ENCODE measurements at places on chromosomes 7 and 10.
A peak's percentile ranks its signal among the peaks of the same experiment; 100 is the strongest.

DNA sequence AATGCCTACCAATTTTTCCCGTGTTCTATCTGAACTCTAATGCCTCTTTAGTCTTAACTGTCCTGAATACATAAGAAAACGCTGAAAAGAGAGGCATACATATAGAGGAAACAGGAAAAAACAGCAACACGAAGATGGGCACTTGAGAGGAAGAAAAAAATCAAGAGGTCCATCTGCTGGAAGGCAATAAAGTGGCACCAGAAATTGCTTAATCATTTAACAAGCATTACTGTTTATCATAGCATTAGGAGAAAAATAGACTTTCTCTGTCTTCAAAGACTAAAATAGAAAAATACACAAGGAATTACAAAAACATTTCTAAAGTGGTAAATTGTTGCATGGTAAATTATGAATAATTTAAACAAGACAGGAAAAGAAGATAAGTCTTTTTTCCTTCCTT, 35.0 kb downstream of the NSUN6 start:
- no peak for DNase-seq
- H3K36me3 ChIP-seq, result peaks cover 22% of the 10 kb centered on the region
- H3K4me1 ChIP-seq, result no peaks in the 10 kb centered on the region
- no peak overlapping the region for H3K27ac ChIP-seq
- no peak overlapping the region for H3K4me3 ChIP-seq

DNA sequence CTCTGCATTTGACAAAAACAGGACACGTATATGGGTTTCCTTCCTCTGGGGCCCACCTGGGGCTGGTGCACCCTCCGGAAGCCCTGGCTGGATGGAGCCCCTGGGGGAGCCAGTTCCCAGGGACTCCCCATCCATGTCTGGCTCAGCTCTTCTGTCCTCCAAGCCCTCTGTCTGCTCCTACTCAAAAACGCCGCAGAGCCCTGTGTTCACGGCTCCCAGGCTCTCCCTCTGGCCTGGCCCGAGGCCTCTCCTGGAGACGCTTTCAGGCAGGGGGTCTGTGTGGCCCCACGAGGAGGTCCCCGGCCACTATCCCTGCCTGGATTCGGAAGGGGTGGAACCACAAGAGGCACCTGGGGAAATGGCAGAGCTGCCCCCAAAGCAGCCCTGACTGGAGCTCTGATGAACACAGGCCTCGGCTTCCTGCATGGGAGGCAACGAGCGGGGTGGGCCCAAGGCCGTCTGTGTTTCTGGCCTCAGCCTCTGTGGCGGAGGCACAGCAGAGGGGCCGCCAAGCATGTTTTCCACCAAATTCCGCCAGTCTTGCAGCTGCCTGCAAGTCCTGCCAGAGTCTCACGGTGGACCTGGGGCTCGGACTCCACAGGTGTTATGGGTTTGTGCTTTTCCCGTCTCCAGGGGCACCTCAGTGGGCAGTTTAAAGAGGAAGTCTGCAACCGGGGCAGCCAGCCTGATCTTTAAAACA, 22.6 kb upstream of the INPP5A start:
- H3K27ac ChIP-seq, result no peak overlapping the region
- H3K4me3 ChIP-seq, result no peak overlapping the region
- DNase-seq, result no peak

GRCh38 chr10:117621795-117622420, 79.4 kb downstream of the EMX2 start:
- H3K4me3 ChIP-seq, result no peak overlapping the region
- H3K27me3 ChIP-seq, result no peaks in the 10 kb centered on the region
- H3K27ac ChIP-seq, result no peak overlapping the region

DNA sequence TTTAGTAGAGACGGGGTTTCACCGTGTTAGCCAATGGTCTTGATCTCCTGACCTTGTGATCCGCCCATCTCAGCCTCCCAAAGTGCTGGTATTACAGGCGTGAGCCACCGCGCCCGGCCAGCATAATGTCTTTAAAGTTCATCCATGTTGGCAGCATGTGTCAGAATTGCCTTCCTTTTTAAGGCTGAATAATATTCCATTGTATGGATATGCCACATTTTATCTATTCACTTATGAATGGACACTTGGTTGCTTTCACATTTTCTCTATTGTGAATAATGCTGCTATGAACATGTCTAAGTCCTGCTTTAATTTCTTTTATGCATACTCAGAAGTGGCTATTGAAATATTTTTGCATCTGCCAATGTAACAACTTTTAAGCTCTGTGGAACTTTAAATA, 754.0 kb upstream of the GALNT17 start:
- H3K4me3 ChIP-seq, result no peak overlapping the region
- DNase-seq, result no peak
- H3K27ac ChIP-seq, result no peak overlapping the region

GRCh38 chr7:150820578-150821198, 20.1 kb downstream of the TMEM176A start:
- no peaks in the 10 kb centered on the region for H3K36me3 ChIP-seq
- no peaks in the 10 kb centered on the region for H3K4me1 ChIP-seq
- no peak for DNase-seq
- no peak overlapping the region for H3K27ac ChIP-seq
- H3K4me3 ChIP-seq, result no peak overlapping the region

DNA sequence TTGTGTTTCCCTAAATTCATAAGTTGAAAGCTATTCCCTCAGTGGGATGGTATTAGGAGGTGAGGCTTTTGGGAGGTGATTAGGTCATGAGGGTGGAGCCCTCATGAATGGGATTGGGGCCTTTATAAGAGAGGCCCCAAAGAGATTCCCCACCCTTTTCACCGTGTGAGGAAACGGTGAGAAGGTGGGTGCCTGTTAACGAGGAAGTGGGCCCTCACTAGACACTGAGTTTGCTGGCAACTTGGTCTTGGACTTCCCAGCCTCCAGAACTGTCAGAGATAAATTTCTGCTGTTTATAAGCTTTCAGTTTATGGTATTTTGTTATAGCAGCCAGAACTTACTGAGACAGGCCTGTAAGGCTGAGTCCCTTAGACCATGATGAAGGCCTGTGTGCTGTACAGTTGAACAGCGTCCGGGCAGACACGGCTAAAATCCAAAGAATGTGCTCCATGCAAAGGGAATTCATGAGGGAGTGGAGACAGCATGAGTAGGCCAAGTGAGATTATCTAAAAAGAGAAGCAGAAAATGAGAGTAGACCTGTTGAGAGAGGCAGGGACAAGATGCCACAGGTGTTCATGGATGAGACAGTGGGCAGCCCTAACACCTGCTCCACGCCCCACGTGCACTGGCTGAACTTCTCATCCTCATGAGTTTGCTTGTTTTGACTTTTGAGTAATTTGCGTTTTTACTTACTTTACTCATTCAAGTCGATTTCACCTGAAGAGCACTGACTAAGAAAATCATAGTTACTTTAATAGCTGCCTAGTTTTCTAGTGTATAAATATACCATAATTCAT, 66.9 kb upstream of the SFMBT2 start:
- DNase-seq, result no peak
- H3K27me3 ChIP-seq, result no peaks in the 10 kb centered on the region
- peaks cover 44% of the 10 kb centered on the region for H3K4me1 ChIP-seq

- no peaks in the 10 kb centered on the region for H3K4me1 ChIP-seq
- no peak overlapping the region for H3K27ac ChIP-seq
- no peaks in the 10 kb centered on the region for H3K27me3 ChIP-seq
- no peak overlapping the region for H3K4me3 ChIP-seq
- no peak for DNase-seq
- no peaks in the 10 kb centered on the region for H3K36me3 ChIP-seq
These were observed 853.8 kb downstream of the GRM8 start for GRCh38 chr7:126398851-126399529.

GRCh38 chr7:152579070-152579469, 96.9 kb downstream of the XRCC2 start:
- H3K4me3 ChIP-seq, result no peak overlapping the region
- DNase-seq, result no peak
- no peaks in the 10 kb centered on the region for H3K36me3 ChIP-seq
- no peak overlapping the region for H3K27ac ChIP-seq

- H3K27ac ChIP-seq, result no peak overlapping the region
- peaks cover 58% of the 10 kb centered on the region for H3K36me3 ChIP-seq
- no peaks in the 10 kb centered on the region for H3K4me1 ChIP-seq
- H3K4me3 ChIP-seq, result no peak overlapping the region
These were observed 8.1 kb upstream of the CUZD1 start for GRCh38 chr10:122853665-122854313.

- H3K4me3 ChIP-seq, result no peak overlapping the region
- H3K27me3 ChIP-seq, result no peaks in the 10 kb centered on the region
- DNase-seq, result no peak
- no peaks in the 10 kb centered on the region for H3K36me3 ChIP-seq
- H3K27ac ChIP-seq, result no peak overlapping the region
- H3K4me1 ChIP-seq, result no peaks in the 10 kb centered on the region
These were observed 351.8 kb upstream of the SEMA3A start for GRCh38 chr7:84546403-84546802.

DNA sequence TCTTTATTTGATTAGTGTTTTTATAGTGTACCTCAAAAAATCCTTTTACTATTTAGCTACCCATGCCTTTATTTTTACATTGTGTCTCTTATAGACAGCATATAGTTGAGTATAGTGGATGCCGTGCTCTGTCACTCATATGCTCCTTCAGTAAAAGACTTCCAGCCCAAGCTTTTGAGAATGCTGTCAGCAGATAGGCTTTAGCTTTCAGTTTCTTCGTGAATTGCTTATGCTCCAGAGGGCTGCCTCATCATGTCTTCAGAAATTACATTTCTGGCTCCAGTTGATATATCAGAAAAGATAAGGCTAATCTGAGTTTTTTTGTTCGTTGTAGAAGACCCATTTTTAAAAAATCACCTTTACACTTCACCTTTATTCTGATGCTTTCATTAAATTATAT, 332.0 kb downstream of the NXPH1 start:
- no peak overlapping the region for H3K4me3 ChIP-seq
- no peaks in the 10 kb centered on the region for H3K4me1 ChIP-seq
- H3K27ac ChIP-seq, result no peak overlapping the region

DNA sequence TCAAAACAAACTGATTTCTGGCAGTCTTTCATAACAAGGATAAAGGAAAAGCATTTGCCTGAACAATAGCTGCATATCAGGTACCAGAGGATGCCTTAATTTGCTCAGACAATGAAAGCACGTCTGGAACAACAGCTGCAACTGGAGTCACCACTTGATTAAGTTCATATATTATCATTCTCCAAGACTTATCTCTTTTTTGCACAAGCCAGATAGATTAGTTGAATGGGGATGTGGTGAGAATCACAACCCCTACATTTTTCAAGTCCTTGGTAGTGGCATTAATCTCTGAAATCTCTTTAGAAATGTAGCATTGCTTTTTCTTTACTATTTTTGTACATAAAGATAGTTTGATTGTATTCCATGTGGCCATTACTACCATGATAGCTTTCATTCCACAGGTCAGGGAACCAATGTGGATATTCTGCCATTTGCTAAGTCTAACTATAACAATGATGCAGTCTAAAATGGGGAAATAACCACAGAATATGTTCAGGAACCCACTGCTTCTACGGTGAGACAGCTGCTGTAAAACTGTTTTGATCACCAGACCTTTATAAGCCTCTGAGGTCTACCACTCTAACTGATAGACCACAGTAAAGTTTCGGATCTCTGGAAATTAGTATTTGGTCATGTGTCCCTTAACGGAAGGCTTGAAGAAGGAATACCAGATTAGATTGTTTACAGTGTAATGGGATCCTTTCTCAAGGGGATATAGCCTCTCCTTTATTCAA, 1176.2 kb downstream of the DNAJB9 start:
- no peak overlapping the region for H3K27ac ChIP-seq
- H3K36me3 ChIP-seq, result no peaks in the 10 kb centered on the region
- DNase-seq, result no peak

DNA sequence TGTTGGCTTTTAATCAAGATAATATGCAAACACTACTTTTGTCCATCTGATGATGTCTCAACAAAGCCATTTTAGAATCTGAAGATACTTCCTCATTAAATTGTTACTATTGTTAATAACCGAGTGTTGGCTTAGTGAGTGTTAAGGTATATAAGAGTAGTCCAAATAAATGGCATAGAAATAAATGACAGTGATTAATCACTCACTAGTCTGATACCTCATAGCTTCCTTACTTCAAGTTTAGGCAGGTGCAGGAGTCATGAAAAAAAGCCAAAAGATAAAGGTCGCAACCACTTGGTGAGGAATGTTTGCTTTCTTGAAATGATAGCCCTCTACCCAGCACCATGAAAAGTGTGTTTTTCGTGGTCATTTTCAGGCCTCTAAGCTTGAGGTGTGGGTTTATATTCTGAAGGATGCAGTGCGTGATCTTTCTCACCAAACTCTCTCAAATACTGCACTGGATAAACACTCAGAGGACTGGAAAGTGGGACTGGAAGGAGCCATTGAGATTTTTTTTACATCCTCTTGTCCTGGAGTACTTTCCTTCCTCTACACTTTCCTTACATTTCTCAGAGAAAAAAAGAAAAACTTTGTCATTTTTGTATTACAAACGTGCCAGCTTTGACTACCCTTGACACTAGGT, 138.1 kb downstream of the KIAA1217 start:
- H3K27ac ChIP-seq, result no peak overlapping the region
- no peaks in the 10 kb centered on the region for H3K36me3 ChIP-seq
- no peak for DNase-seq

GRCh38 chr7:114842551-114843065, 79.3 kb upstream of the MDFIC start:
- no peak overlapping the region for H3K27ac ChIP-seq
- no peak overlapping the region for H3K4me3 ChIP-seq
- H3K4me1 ChIP-seq, result no peaks in the 10 kb centered on the region

GRCh38 chr7:25671111-25671510, 442.8 kb upstream of the NPVF start:
- H3K4me1 ChIP-seq, result no peaks in the 10 kb centered on the region
- H3K4me3 ChIP-seq, result no peak overlapping the region
- no peak for DNase-seq

- DNase-seq, result no peak
- no peaks in the 10 kb centered on the region for H3K27me3 ChIP-seq
- no peaks in the 10 kb centered on the region for H3K4me1 ChIP-seq
- no peaks in the 10 kb centered on the region for H3K36me3 ChIP-seq
- H3K4me3 ChIP-seq, result no peak overlapping the region
These were observed 771.4 kb downstream of the LRMDA start for GRCh38 chr10:76202777-76203176.

- H3K4me3 ChIP-seq, result peak overlapping the region; percentile 20
- H3K4me1 ChIP-seq, result peaks cover 6% of the 10 kb centered on the region
- DNase-seq, result no peak
- H3K27me3 ChIP-seq, result no peaks in the 10 kb centered on the region
- peak overlapping the region; percentile 11 for H3K27ac ChIP-seq
These were observed 35.3 kb downstream of the NET1 start for GRCh38 chr10:5447611-5448071.

DNA sequence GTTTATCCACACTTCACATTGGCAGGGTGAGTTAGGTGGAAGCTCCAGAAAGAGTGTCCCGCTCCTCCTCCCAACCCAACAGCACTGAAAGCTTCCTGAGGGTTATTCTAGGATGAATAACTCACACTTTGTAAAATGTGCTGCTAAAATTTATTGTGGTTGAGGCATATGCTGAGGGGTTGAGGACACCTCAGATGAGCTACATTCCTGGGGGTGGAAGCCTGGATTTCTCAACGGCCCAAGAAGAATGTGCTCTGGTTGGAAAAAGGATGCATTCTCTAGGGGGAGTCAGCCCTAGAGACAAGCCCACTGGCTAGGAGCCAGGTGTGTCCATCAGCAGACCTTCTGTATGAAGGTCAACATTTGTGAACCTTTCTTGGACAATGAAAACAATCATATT, 91.5 kb upstream of the PDE1C start:
- H3K27me3 ChIP-seq, result no peaks in the 10 kb centered on the region
- H3K27ac ChIP-seq, result no peak overlapping the region
- no peak for DNase-seq
- H3K4me1 ChIP-seq, result no peaks in the 10 kb centered on the region
- no peak overlapping the region for H3K4me3 ChIP-seq

GRCh38 chr7:126227055-126227454, 1025.7 kb downstream of the GRM8 start:
- H3K4me1 ChIP-seq, result no peaks in the 10 kb centered on the region
- DNase-seq, result no peak
- H3K36me3 ChIP-seq, result no peaks in the 10 kb centered on the region
- no peak overlapping the region for H3K4me3 ChIP-seq
- no peaks in the 10 kb centered on the region for H3K27me3 ChIP-seq

Measured in T-cell (primary cell).